Activated CD4-positive, alpha-beta T cell treated with anti-CD3 and anti-CD28 coated beads for 36 hours (primary cell): ENCODE measurements at places on chromosomes 3 and 15. TPM values are rescaled to one million over a fixed set of nuclear protein-coding genes. Genes with fewer than 3 reads are reported as not detected.

Gene MRPS11
- 58.3 TPM for total RNA-seq

GRCh38 chr3:194960446-194961032 lies 274.9 kb downstream of the FAM43A start:
- no peak overlapping the region for H3K4me3 ChIP-seq
- H3K36me3 ChIP-seq = no peaks in the 10 kb centered on the region
- no peaks in the 10 kb centered on the region for H3K4me1 ChIP-seq
- no peak for DNase-seq
- H3K27me3 ChIP-seq = peaks cover 4% of the 10 kb centered on the region
- H3K27ac ChIP-seq = no peak overlapping the region

DNA sequence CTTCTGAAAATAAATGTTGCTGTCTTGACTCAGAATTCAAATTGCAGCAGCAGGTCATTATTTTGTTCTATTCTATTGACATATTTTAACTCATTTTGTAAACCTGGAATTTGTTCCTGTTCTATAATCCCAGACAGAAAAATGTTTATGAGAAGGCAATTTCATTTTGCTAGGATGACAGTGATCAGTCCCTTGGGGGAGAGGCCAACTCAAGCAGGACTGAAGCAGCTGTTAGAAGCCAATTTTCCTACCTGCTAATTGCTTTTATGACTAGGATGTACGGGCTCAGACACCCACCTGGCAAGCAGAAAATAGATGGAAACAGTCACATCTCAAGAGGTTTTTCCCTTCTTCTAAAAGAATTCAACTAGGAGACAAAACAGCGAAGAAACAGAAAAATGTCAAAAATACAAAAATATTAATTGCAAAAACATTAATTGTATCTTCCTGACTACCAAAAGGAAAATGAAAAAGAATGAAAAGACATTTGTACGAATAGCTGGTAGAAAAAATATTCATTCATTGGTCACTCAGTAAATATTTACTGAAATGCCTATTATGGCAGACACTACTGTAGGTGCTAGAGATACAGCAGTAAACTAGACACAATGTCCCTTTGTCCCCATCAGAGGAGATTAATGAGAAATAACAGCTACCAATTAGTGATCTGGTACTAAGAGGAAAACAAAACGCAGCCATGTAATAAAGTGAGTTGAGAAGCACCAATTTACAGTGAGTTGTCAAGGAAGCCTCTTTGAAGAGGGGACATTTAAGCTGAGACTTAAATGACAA lies 73.5 kb downstream of the PEAK1 start:
- no peaks in the 10 kb centered on the region for H3K27me3 ChIP-seq
- no peak overlapping the region for H3K4me3 ChIP-seq
- peak overlapping the region; percentile 20 for H3K27ac ChIP-seq
- DNase-seq = no peak
- peaks cover 6% of the 10 kb centered on the region for H3K4me1 ChIP-seq

GRCh38 chr15:45164914-45165313 lies 22.9 kb downstream of the SHF start:
- H3K4me1 ChIP-seq = peaks cover 9% of the 10 kb centered on the region
- H3K4me3 ChIP-seq = peak overlapping the region; percentile 69
- H3K27ac ChIP-seq = peak overlapping the region; percentile 72

Gene FEZF2
- not detected for total RNA-seq

Gene COLQ
- 1.3 TPM for total RNA-seq

DNA sequence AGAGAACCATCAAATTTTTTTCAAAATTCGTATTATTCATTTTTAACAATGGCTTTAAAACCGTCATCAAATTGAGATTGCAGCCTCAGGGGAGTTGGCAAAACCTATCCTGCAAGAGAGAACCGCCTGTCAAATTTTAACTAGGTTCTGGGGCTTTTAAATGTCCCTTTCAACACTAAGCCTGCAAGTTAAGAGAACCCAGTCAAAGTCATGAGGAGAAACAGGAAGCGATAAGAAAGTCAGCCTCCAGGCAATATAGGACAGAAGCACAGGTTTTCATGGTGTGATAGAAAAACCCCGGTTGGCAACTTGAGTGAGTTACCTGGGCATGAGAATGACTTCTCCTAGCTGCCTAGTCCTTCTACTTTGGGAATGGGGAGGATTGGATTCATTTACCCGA lies 59.8 kb downstream of the CPNE4 start:
- H3K27me3 ChIP-seq = no peaks in the 10 kb centered on the region
- H3K27ac ChIP-seq = no peak overlapping the region
- no peaks in the 10 kb centered on the region for H3K4me1 ChIP-seq
- H3K4me3 ChIP-seq = no peak overlapping the region
- DNase-seq = no peak

GRCh38 chr3:60932643-60933042 lies 318.6 kb downstream of the FHIT start:
- H3K27ac ChIP-seq = no peak overlapping the region
- H3K4me3 ChIP-seq = no peak overlapping the region
- H3K36me3 ChIP-seq = no peaks in the 10 kb centered on the region
- H3K27me3 ChIP-seq = no peaks in the 10 kb centered on the region
- H3K4me1 ChIP-seq = peaks cover 4% of the 10 kb centered on the region
- DNase-seq = peak; percentile 7

- no peaks in the 10 kb centered on the region for H3K4me1 ChIP-seq
- no peaks in the 10 kb centered on the region for H3K36me3 ChIP-seq
- H3K27me3 ChIP-seq = peaks cover 4% of the 10 kb centered on the region
- no peak overlapping the region for H3K4me3 ChIP-seq
Measured at GRCh38 chr15:76963596-76963995, 31.3 kb upstream of the PSTPIP1 start.

DNA sequence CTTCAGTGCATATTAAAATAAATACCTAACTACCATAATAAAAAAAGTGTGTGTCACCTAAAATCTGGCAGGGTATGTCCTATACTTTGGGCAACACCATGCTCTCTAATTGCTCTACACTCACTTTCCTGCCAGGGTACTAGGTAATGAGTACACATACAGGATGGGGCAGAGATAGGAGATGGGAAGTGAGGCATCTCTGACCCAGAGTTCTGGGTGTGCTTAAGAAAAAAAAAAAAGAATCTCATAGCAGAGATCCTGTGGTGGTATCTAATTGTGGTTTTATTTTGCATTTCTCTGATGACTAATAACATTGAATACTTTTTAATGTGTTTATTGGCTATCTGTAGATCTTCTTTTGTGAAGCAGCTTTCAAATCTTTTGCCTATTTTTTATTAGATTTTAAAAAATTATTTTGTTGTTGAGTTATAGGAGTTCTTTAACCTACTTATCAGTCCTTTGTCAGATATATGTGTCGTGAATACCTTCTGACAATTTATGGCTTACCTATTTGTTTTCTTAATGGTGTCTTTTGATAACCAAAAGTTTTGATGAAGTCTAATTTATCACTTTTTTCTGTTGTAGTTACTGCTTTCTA lies 48.0 kb downstream of the EEFSEC start:
- H3K4me1 ChIP-seq = peaks cover 15% of the 10 kb centered on the region
- H3K4me3 ChIP-seq = no peak overlapping the region
- H3K27ac ChIP-seq = no peak overlapping the region
- no peak for DNase-seq

DNA sequence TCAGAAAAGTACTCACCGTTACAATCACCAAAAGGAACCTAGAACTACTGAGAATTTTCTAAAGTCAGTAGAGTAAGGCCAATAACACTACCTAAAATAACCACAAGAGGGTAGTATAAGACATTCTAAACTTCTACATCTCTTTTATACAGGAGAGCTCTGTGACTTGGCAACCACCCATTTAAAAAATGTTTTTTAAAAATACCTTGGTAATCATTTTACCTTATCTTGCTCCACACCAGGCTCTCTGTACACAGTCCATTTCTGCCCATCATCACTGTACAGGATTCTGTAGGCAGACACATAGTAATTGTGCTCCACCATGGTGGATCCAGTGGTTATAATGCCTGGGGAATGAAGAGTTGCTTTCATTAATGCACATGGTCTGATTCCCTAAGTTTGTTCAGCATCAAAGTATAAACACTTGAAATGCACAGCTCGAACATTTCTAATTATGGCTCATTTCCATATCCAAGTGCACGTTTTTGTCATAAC lies 54.5 kb downstream of the ST3GAL6 start:
- no peaks in the 10 kb centered on the region for H3K36me3 ChIP-seq
- H3K27ac ChIP-seq = no peak overlapping the region
- H3K4me1 ChIP-seq = no peaks in the 10 kb centered on the region
- no peak for DNase-seq

DNA sequence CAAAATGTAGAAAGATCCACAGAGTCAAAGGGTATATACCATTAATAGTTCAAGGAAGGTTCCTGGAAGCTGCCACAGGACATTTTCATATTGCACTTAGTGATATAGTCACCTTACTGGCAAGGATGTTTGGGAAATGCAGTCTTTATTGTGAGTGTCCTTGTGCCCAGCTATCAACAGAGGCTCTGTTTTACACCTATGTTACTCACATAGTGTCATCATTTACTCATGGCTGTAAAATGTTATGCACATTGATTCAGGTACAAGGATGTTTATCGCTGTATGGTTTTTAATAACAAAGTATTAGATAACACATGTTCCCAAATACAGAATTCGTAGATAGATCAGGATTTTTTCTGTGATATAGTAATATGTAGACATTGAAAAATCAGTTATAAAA lies 50.9 kb downstream of the ZPLD1 start:
- no peaks in the 10 kb centered on the region for H3K36me3 ChIP-seq
- H3K27ac ChIP-seq = no peak overlapping the region
- H3K4me3 ChIP-seq = no peak overlapping the region
- H3K4me1 ChIP-seq = no peaks in the 10 kb centered on the region
- H3K27me3 ChIP-seq = no peaks in the 10 kb centered on the region

Gene HDC
- 0.18 TPM for total RNA-seq

DNA sequence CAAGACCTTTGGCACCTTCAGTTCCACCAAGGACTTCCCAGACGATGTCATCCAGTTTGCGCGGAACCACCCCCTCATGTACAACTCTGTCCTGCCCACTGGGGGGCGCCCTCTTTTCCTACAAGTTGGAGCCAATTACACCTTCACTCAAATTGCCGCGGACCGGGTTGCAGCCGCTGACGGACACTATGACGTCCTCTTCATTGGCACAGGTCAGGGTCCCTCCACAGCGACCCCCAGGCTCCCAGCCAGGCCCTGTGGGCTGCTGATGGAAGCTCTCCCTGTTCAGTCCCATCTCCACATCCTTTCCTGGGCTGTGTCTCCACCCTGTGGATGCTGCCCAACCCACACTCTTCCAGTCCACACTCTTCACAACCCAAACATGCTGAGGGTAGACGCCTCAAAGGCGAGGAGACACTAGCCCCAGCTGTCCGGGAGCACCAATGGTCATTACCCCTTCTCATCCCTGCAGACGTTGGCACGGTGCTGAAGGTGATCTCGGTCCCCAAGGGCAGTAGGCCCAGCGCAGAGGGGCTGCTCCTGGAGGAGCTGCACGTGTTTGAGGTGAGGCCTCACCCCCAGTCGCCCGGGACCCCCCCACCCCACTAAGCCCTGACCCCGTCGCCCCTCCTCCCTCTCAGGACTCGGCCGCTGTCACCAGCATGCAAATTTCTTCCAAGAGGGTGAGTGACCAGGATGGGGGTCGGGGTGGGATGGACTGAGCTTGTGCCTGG lies 4.3 kb upstream of the LSMEM2 start:
- peaks cover 25% of the 10 kb centered on the region for H3K4me1 ChIP-seq
- peaks cover 35% of the 10 kb centered on the region for H3K27me3 ChIP-seq
- H3K36me3 ChIP-seq = no peaks in the 10 kb centered on the region
- no peak overlapping the region for H3K27ac ChIP-seq

- peaks cover 13% of the 10 kb centered on the region for H3K4me1 ChIP-seq
- H3K27ac ChIP-seq = no peak overlapping the region
- peaks cover 31% of the 10 kb centered on the region for H3K27me3 ChIP-seq
- H3K36me3 ChIP-seq = no peaks in the 10 kb centered on the region
Measured at GRCh38 chr3:44104668-44105321, 136.9 kb upstream of the TOPAZ1 start.

- no peaks in the 10 kb centered on the region for H3K36me3 ChIP-seq
- DNase-seq = no peak
- no peaks in the 10 kb centered on the region for H3K27me3 ChIP-seq
- no peaks in the 10 kb centered on the region for H3K4me1 ChIP-seq
- H3K27ac ChIP-seq = no peak overlapping the region
- no peak overlapping the region for H3K4me3 ChIP-seq
Measured at GRCh38 chr15:92059036-92059970, 205.8 kb downstream of the SLCO3A1 start.

Gene ST8SIA2
- not detected for total RNA-seq

Gene PGBD4
- total RNA-seq = 2.4 TPM

Gene CLPX
- total RNA-seq = 65.2 TPM

Gene CIDEC
- not detected for total RNA-seq

DNA sequence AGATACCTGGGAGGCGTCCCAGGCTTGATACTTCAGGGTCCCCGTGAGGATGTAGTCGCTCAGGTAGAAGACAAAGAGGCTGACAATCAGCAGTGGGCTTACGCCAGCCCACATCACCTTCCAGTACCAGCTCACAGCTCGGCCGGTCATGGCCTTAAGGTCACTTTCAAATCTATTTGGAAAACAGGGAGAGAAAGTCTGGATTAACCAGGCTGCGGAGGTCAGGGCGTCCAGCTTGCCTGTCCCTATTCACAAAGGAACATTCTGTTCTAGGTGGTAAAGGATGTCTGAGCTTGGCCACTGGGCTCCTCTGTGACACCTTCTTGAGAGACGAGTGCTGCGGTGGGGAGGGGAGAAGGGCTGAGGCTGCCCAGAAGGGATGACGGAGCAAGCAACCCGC lies 36.5 kb downstream of the SLC6A20 start:
- no peaks in the 10 kb centered on the region for H3K4me1 ChIP-seq
- no peak for DNase-seq
- peaks cover 3% of the 10 kb centered on the region for H3K27me3 ChIP-seq
- no peak overlapping the region for H3K27ac ChIP-seq
- no peaks in the 10 kb centered on the region for H3K36me3 ChIP-seq
- no peak overlapping the region for H3K4me3 ChIP-seq

- no peaks in the 10 kb centered on the region for H3K4me1 ChIP-seq
- no peak for DNase-seq
- no peak overlapping the region for H3K27ac ChIP-seq
- peaks cover 1% of the 10 kb centered on the region for H3K27me3 ChIP-seq
- no peaks in the 10 kb centered on the region for H3K36me3 ChIP-seq
- H3K4me3 ChIP-seq = no peak overlapping the region
Measured at GRCh38 chr15:49079340-49080039, 33.2 kb upstream of the SECISBP2L start.
